HFF-Myc (cell line): ENCODE measurements at places on chromosomes 2 and 18.

DNA sequence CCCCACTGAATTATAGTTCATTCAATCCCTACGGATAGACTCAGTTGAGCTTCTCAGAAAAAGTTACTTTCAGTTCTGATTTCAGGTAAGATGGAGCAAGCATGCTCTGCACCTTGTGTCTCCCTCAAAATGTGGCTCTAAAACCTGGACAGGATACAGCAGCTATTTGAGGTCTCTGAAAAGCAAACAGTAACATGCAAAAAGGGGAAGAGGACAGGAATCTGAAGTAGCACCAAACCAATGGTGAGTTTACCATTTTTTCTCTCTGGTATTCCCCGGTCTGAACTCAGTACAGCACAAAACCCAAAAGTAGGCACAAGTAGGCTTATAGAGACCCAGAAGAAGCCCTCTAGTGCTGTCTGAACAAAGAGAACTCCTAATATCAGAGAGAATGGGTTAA lies 34.1 kb downstream of the LANCL1 start:
- no peak for DNase-seq

DNA sequence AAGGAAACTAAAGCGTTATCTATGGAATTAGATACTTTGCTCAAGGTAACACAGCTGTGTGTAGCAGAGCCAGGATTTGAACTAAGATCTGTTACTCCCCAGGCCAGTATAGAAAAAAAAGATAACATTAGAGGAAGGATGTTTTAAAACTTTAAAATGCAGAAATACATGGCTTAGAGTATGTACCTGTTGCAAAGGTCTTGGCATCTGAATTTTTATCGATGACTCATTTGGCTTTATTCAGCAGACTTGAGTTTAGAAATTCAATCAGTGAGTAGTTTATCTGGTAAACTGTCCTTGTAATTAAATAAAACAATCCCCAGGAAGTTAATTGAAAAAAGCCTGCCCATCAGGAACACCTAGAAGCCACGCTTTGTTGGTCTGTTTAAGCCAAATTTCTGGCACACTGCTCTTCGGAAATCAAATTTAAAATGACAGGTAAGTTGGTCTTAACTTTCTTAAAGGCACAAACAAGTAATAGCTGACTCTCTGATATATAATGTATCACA lies 36.9 kb downstream of the SCN9A start:
- no peak for DNase-seq

DNA sequence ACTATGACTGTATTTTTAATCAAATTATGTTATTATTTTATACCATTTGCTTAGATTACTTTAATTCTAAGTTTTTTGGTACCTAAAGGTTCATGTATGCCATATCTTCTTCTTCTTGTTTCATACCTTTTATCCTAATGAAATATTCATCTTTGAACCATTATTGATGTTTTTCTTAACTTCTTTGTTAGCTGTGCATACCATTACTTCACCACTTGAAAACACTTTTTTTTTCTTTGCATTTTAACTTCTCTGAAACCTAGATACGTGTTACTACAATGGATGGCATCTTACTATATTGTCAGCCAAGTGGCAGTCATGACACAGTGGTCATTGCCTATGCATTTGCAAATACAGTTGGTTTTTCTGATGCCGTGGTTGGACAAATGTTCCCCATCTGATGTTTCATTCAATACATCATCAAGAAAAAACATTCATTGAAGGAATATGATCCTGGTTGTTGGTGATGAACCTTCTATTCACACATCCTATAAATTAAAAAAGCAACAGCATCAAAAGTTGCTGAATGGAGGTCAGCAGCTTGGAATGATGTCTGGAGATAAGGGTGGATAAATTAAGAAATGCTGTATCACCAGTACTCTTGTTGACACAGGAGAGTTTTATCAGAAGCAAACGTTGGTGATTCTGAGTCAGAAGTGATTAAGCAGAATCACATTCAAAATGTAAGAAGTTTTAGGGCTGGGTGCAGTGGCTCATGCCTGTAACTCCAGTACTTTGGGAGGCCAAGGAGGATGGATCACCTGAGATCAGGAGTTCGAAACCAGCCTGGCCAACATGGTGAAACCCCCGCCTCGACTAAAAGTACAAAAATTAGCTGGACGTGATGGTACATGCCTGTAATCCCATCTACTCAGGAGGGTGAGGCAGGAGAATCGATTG lies 7.4 kb downstream of the IL36A start:
- no peak for DNase-seq

GRCh38 chr2:134429886-134430285 lies 176.0 kb downstream of the MGAT5 start:
- DNase-seq: no peak

GRCh38 chr2:69054431-69054830 lies 41.5 kb downstream of the ANTXR1 start:
- DNase-seq: no peak

DNA sequence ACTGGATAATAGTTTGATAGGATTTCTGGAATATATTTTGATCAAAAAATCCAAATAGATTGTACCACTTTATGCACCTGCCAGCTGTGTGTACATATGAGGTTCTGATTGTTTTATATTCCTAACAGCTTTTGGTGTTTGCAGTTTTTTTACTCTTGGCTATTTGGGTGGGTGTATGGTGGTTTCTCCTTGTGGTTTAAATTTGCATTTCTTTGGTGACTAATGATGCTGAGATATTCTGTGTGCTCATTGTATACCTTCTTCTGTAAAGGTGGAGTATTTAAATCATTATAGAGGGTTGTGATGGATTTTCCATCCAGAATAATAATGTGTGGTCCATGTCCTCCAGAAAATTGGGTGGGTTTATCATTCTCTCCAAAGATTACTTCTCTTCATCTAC lies 372.9 kb downstream of the THSD7B start:
- DNase-seq: no peak

- DNase-seq: no peak
These were observed 89.5 kb downstream of the SMAD7 start for GRCh38 chr18:48861181-48861708.

GRCh38 chr2:182866461-182867406 lies at the start of gene FRZB:
Gene FRZB (minus strand): TSS chr2:182866637. CDS start chr2:182866552, 85 bp downstream.
- no peak for DNase-seq

GRCh38 chr18:2050702-2051201 lies 520.6 kb downstream of the METTL4 start:
- DNase-seq: no peak

DNA sequence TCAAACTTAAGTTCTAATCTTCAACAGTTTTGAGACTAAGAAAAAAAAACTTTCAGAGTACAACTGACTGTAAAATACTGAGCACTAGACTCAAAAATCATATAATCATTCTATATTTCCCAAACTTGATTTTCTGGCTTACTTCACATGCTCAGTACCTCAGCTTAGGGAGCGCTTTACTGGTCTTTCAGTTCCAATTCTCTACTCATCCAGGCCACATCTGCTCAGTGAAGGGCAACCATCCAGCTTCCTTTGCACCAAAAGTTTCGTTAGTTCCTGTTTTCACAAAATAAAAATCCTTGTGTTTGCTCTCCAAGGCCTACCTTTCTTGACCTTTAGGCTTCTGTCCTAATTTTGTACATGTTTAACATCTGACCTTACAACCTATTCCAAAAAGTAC lies 287.6 kb upstream of the LRRTM1 start:
- DNase-seq: no peak

GRCh38 chr18:73711256-73711655 lies 436.4 kb downstream of the FBXO15 start:
- DNase-seq: no peak

DNA sequence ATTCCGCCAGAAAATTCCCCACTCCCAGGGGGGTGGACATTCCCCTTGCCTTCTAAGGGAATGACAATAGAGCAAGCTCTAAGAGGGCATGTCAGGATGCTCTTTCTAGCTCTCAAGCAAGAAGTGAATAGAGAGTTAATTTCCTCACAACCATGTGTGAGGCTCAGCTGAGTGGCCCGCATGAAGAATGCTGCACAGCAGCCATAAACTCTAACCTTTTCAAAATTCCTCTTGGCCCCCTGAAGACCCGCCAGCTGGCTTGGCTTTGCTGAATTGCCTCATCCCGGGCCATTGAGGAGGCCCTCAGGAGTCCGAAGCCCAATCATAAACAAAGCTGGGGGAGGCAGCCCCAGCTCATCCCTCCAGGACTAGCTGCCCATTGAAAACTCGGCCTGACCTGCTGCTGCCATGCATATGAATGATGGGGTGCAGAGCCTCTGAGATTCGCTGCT lies 38.2 kb downstream of the NRP2 start:
- DNase-seq: no peak

- DNase-seq: no peak
These were observed 94.5 kb upstream of the TTC39C start for GRCh38 chr18:23920054-23920453.

DNA sequence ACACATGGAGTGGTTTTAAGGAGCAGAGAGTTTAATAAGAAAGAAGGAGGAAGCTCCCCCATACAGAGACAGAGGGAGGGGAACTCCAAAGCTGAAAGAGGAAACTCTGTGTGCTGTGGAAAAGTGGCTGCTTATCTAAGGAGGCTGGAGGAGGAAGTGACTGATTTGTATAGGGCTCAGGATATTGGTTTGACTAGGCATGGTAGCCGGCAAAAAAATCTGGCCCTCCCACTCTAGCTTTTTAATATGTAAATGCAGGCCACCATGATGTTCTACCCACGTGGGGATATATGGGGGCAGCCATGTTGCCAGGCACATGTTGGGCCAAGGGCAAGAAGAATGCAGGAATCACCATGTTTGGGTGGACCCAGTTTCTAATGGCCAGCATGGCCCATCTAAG lies 64.3 kb downstream of the HNMT start:
- no peak for DNase-seq

GRCh38 chr18:12880541-12880910 lies 3.5 kb downstream of the PTPN2 start:
- DNase-seq: no peak

GRCh38 chr2:172137943-172138342 lies 35.2 kb upstream of the DLX2 start:
- no peak for DNase-seq

GRCh38 chr2:222250313-222250712 lies 48.5 kb downstream of the PAX3 start:
- DNase-seq: no peak

- no peak for DNase-seq
These were observed 83.9 kb downstream of the INHBB start for GRCh38 chr2:120429586-120430500.

DNA sequence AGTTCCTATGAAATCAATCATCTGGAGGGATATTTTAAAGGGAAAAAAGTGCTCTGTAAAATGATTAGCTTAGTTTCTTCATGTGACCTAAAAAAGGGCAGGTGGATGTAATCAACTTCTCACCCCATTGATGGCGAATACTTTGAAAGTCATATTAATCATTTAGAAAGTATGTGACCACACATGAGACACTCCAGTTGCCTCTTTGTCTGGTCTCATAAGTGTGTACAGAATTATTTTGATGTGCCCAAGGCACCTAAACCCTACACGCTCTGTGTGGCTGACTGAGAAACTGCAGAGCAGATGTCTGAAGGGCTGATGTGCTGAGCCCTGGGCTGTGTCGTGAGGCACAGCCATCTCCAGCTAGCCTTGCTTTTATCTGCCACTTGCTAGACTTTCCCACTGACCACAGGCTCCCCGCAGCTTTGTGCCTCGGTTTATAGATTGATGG lies 26.9 kb downstream of the SGPP2 start:
- no peak for DNase-seq

- DNase-seq: peak; percentile 26
These were observed 180.3 kb downstream of the VAPA start for GRCh38 chr18:10094154-10094553.

GRCh38 chr18:48106976-48107781 lies 176.7 kb upstream of the SMAD2 start:
- DNase-seq: no peak

- no peak for DNase-seq
These were observed 17.4 kb downstream of the KCNH7 start for GRCh38 chr2:162821176-162821575.

DNA sequence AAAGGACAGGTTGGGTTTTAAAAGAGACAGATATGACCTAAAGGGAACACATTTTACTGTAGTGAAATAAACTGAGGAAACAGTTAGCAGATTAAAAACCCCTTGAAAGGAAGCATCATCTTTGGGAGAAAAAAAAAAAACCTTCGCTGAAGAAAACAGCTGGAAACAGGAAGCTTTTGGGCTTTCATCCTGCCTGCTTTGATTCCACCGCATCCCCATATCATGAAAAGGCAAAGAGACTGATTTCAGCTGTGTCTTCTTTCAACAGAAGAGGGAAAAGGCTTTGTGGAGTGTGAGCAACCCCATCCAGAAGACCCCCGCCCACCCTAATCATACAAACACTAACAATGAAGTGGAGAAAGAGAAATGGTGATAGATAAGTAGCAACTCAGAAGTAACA lies 86.4 kb downstream of the TCF4 start:
- DNase-seq: no peak

DNA sequence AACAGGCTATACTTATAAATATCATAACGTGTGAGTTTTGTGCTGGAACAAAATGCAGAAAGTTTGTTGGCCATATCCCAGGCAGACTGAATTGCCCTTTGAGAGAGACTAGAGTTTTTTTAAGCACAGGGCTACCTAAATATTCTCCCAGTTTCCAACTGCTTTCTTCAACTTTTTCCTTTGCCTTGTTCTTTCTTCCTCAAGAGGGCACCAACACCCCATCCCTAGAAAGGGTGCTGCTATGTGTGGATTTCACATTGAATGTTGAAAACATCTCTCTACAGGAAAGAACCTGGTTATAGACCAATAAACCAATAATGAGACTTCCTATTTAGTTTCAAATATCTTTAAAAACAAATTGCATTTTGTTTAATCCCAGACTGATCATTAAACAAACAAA lies 87.9 kb downstream of the ICOS start:
- DNase-seq: peak; percentile 22

DNA sequence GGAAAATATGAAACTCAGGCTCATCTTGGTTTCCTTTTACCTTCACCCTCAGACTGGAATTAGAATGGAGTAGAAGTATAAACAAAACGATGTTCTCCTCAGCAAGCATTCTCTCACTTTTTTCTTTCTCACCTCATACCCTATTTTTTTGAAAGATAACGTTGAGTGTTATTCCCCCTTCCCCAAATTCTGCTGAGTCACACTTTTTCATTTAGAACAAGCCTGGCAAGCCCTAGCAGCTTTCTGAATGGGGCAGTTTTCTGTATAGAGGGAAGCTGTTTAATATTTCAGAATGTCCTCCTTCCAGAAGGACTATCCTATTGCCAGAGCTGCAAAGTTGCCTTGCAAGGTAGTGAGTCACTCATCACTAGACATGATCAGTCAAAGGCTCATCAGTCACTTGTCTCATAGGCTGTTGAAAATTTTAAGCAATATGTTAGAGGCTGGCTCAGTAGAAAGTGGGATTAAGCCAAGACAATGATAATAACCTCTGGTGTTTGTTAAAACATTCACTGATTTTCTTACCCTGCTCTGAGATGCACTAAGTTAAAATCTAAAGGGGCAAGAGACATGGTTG lies 416.1 kb downstream of the RNF144A start:
- DNase-seq: no peak
